ENCODE measurements at places on chromosomes 7 and 10.

- DNase-seq = no peak
Observed at GRCh38 chr10:34396663-34397062, 418.4 kb downstream of the PARD3 start.

- DNase-seq = no peak
Observed at GRCh38 chr10:5465976-5466450, 33.4 kb downstream of the CALML5 start.

DNA sequence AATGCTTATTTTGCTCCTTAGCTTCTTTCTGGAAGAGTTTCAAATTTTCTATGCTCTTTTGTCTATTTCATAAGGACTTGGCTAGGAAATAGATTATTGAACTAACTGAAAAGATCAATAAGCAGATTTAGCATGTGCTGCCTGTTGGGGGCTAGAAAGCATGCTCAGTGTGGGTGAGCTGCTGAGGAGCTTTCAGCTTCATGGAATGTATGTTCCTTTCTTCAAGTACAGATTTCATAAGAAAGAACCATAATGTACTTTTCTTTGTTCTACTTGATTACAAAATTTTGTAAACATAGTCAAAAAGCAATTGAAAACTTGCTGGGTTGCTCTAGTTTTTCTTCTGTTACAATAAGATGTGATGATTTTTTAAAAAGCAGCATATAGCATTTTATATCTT is 73.8 kb downstream of the TAF3 start:
- DNase-seq = no peak

GRCh38 chr7:157767506-157768197 is 430.8 kb downstream of the DNAJB6 start:
- DNase-seq = no peak

- no peak for DNase-seq
Observed at GRCh38 chr7:35697414-35698175, 2.7 kb upstream of the HERPUD2 start.

- DNase-seq = no peak
Observed at GRCh38 chr7:44959433-44959951, 19.3 kb downstream of the MYO1G start.

- no peak for DNase-seq
Observed at GRCh38 chr10:66026321-66026720, 899.5 kb upstream of the LRRTM3 start.

- peak; percentile 12 for DNase-seq
Observed at GRCh38 chr7:66921396-66921917, 432 bp downstream of the TMEM248 start.

GRCh38 chr7:30869794-30870611 is 41.6 kb upstream of the AQP1 start:
- no peak for DNase-seq

DNA sequence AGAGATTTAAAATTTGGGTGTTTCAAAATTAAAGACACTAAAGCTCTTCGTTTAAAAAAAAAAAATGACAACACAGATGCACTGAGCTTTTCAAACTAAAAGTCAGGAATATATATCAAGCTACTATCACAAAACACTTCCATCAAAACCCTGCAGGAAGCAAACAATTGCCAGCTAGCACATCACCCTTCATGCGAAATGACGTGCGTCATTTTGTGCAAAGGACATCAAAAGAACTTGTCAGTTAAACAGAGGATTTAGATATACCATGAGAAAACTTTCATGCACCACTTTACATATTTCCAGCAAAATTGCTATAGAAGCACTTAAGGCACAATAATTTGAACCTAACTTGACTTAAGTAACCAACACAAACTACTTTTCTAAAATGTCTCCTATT is 264.7 kb downstream of the GRM8 start:
- DNase-seq = no peak

Measured in stimulated activated CD4-positive, alpha-beta T cell treated with anti-CD3 and anti-CD28 coated beads, Interleukin-12 subunit alpha, Interleukin-12 subunit beta, amount 100 ng/mL, for 4 hours (primary cell).